NCI-H446 (cell line): ENCODE measurements at places on chromosomes 4 and X.

DNA sequence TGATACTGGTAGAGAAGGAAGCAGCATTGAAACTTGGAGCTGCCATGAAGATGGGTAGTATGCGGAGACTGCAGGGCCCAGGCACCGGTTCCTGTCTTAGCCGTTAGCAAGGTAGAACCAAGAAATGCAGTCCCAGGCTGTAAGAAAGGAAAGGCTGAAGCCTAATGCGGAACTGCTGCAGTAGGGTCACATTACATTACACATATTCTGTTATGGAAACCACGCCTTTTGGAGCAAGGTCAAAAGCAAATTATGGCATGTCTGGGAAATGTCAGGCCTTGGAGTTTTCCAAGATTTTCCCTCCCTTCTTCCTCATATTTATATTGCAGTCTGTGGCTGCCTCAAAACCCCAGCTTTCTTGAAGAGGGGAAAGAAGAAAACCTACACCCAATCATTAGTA lies 204.8 kb upstream of the RASGEF1B start:
- no peak for DNase-seq

- DNase-seq, result no peak
Measured at GRCh38 chr4:87416965-87417364, 5.4 kb upstream of the NUDT9 start.

- no peak for DNase-seq
Measured at GRCh38 chrX:105865709-105866108, 43.4 kb downstream of the NRK start.

DNA sequence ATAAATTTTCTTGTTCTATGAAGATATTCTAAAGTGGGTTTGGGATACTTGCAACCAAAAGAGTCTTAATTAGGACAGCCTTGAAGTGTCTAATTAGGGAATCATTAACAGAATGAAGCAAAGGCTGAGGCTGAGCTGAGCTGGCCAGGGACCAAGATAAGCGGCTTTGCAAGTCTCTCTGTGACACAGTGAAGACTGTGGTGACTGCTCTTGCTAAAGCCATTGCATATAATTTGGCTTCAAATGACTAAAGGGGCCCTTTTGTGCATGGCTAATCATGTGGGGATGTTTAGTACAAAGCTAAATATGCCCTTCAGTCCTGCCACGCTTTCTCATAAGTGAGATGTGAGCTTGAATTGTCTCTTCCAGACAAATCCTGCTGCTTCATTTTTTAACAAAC lies 31.2 kb upstream of the GYPA start:
- DNase-seq, result no peak

- DNase-seq, result no peak
Measured at GRCh38 chr4:44632733-44633132, 18.7 kb downstream of the YIPF7 start.

DNA sequence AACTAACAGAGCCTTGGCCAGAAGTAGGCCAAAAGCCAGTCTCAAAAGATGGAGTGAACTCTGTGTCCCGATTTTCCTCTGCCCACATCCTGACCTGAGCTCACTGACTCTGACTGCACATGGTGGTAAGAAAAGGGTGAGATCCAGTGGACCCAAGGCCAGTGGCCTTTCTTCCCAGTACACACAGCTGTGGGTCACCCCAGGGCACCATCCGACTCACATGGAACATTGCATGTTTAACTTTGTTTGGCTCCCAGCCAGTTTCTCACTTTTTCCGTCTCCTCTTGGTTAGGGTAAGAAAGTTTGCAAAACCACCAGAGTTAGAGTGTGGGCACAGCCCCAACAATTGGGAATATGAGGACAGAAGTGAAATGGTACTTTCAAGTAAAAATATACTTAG lies 69.8 kb downstream of the GAB1 start:
- peak; percentile 61 for DNase-seq

DNA sequence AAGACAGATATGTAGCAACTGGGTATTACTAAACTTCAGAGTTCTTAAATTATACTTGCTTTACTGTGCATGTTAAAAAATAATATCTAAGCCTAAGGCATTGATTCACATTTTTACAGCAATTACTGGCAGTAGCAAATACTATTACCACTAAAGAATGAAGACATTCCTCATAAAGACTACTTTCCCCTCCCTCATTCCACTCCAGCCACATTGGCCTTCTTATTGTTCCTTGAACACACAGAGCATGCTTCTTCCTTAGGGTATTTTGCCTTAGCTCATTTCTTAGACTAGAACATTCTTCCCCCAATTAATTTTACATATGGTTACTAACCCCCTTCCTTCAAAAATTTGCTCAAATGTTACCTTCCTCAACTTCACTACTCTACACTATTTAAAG lies 717.0 kb downstream of the CCSER1 start:
- DNase-seq, result no peak

- no peak for DNase-seq
Measured at GRCh38 chr4:174713181-174713580, 115.9 kb downstream of the GLRA3 start.

GRCh38 chr4:138090918-138091676 lies 151.1 kb downstream of the SLC7A11 start:
- DNase-seq, result no peak

- DNase-seq, result no peak
Measured at GRCh38 chr4:38759113-38759789, 23.5 kb downstream of the TLR10 start.

GRCh38 chr4:73731968-73732610 lies 8.3 kb upstream of the CXCL8 start:
- no peak for DNase-seq

DNA sequence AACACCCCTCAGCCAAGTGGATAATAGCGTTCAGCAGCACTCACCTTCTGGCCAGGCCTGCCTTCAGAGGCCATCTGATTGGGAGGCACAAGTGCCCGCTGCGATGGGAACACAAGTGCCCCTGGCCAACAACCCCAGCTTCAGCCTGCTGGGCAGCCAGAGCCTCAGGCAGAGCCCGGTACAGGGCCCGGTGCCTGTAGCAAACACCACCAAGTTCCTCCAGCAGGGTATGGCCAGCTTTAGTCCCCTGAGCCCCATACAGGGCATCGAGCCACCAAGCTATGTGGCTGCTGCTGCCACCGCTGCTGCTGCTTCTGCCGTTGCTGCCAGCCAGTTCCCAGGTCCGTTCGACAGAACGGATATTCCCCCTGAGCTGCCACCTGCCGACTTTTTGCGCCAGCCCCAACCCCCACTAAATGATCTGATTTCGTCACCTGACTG lies 55.9 kb upstream of the MTM1 start:
- no peak for DNase-seq

DNA sequence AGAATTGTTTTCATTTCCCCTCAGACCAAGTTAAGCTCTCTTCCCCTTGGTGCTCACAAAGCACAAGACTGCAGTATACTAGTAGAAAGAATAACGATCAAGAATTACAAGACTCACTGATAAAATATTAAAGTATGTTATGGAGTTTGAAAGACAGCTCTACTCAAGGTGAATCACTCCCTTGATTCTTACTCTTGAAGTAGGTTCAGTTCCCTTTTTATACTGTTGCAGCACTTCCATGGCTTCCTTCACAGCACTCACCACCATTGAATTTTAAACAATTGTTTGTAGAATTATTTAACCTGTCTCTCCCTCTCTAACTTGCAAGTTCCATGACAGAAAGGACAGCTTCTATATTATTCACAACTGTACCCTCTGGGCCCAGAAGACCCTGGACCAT lies 42.2 kb downstream of the CASK start:
- DNase-seq, result no peak

DNA sequence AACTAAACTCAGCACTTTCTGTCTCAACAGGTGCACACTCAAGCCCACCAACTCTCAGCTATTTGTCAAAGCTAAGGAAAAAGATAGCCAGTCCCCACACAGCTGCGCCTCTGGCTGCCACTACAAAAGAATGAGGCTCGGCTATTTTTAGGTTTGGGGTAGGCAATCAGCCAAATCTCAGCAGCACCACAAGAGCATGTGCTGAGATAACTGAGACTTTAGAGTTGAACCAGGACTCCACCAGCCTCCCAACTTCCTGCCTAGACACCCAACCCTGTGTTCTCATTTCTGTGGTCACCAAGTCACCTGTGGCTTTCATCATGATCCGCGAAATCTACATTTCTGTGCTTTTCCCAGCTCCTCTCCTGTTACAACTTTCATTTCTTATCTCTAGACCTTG lies 28.0 kb downstream of the DMD start:
- DNase-seq, result no peak

- DNase-seq, result no peak
Measured at GRCh38 chr4:39435659-39436563, 22.8 kb downstream of the RPL9 start.

GRCh38 chr4:101763576-101763975 lies 27.0 kb upstream of the BANK1 start:
- peak; percentile 18 for DNase-seq

DNA sequence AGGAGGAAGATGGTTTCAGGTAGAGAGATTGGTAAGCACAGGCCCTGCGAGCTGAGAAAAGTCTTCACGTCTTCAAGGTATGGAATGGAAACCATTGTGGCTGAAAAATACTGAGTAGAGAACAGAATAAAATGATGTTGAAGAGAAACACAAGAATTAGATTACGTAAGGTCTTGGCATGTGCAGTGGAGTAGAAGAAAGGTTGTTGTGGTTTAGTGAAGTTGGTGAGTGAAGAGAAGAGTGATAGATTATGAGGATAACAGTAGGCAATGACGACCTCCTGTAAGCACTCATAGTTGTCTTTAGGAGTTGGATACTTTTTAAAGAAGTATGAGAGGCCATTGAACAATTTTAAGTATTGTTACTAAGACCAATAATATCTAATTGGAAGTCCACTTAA lies 642.6 kb downstream of the PCDH7 start:
- DNase-seq, result no peak

DNA sequence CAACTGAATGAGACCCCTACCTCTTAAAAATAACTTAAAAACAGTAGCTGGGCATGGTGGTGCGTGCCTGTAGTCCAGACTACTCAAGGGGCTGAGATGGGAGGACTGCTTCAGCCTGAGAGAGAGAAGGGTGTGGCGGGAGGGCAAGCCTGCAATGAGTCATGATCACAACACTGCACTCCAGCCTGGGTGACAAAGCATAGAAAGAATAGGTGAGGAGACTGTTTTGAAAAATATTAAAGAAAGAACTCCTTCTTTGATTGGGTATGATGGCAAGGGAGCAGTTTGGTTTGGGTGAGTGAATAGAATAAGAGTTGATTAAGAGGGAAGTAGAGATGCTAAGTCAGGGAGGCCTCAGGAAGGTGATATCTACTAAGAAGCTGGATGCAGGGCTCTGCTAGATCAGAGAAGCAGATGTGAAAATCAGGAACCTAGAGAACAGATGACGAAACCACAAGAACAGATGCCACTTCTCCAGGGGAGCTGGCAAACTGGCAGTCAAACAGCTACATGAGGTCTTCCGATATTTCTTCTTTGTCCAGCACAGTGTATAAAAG lies 318.6 kb downstream of the OPHN1 start:
- no peak for DNase-seq

- DNase-seq, result no peak
Measured at GRCh38 chrX:18297251-18297650, 57.2 kb downstream of the SCML2 start.

DNA sequence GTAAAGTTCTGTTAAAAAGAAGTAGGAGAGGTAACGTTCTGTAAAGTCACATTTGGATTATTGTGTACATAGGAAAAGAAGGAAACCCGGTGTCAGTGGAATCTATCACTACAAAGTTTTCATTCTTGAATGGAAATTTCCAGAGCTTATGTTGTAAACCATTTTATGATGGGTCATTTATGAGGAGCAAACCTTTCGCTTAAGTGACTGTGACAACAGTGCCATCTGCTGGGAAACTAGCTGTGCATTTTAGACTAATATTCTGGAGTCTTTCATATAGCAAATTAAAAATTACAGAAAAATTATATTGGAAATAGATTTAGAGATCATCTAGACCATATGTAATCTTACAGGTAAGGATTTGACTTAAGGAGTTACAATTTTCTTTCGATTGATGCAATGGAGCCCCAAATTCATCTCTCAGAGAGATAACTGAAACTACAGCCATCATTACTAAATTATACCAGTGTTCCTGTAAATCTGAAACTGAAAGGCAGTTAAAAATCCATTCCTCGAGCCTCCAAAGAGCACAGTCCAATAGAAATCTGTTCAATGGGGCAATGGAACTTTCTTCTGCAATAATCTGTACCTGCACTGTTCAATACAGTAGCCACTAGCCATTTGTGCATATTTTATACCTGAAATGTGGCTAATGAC lies 26.9 kb downstream of the ASB9 start:
- peak; percentile 40 for DNase-seq

DNA sequence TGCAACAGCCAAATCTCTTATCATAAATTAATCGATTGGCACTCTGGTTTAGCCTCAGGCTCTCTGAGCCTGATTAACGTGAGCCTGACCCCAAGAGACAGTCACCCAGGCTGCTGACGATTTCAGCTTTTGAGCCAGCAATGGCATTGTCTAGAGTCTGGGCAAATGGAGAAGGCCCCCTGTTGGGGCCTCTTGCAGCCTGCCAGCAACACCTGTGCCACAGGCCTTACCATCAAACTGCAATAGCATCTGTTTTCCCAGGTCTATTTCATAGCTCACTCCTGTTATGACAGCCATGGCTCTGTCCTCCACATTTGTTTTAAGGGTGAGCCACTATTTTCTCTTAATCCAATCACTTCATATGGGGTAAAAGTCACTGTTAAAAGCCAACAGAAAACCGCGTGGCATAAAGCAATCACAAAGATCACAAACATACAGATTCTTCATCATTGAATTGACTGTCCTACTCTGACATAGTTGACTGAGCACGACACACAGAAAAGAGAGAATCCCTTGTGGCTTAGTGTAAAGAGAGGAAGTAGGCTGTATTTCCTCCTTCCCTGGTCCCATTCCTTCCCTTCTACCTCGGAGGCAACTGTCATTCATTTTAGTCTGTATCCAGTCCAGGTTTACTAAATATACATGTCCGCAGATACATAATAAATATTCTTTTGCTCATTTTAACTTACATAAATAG lies 47.8 kb downstream of the SLC9A7 start:
- no peak for DNase-seq

GRCh38 chrX:133575501-133576136 lies 160.3 kb upstream of the GPC4 start:
- DNase-seq, result no peak

GRCh38 chr4:7052313-7052712 lies 9.1 kb downstream of the TADA2B start:
- DNase-seq, result no peak

DNA sequence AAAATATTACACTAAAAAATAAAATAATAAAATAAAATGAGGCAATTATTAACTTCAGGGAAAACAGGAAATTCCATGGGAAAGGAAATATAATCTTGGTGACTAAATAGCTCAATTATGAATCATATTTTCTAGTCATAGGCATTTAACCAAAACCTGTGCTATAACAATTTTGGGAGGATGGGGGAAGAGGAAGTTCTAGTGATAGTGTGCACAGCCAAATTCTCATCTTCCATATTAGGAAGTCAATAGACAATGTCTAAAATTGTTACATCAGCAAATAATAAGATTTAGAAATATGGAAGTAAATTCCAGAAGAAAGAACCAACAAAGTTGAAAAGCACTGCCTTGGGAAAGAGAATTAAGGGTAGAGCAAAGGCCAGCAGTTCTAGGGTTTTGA lies 2.8 kb downstream of the AWAT2 start:
- no peak for DNase-seq

GRCh38 chr4:109675181-109675580 lies 28.1 kb downstream of the CASP6 start:
- DNase-seq, result no peak
